Posterior cingulate gyrus (tissue), 11 donors: ENCODE measurements at places on chromosomes 4 and X.

- no peak for DNase-seq
Observed at GRCh38 chrX:78622831-78623230, 36.3 kb downstream of the RTL3 start.

- DNase-seq = no peak
Observed at GRCh38 chr4:171534391-171534790, 278.8 kb upstream of the GALNTL6 start.

GRCh38 chr4:61246034-61246433 lies 45.9 kb downstream of the ADGRL3 start:
- DNase-seq = no peak

GRCh38 chr4:39976945-39977488 lies 694 bp downstream of the PDS5A start:
- DNase-seq = peak; percentile 91
